ENCODE measurements at places on chromosomes 2 and 18.

DNA sequence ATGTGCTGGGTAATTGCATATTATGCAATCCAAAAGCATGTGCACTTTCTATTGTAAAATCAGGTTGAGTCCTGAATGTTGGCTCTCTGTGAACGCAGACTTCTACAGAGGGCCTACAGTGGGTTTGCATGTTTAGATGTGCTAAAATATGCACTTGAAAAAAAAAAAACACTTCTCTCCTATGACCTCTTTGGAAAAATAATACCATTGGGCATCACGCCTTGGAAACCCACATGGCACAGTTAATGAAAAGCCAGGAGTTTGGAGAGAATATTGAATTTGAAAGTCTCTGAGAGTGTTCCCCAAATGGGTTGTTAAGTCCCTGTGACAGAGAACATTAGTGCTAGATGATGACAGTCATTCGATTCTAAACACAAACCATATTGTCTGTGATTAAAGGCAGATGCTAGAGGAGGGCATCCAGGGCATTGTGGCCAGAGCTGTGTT is 710.4 kb upstream of the PIK3C3 start:
- no peak for DNase-seq

DNA sequence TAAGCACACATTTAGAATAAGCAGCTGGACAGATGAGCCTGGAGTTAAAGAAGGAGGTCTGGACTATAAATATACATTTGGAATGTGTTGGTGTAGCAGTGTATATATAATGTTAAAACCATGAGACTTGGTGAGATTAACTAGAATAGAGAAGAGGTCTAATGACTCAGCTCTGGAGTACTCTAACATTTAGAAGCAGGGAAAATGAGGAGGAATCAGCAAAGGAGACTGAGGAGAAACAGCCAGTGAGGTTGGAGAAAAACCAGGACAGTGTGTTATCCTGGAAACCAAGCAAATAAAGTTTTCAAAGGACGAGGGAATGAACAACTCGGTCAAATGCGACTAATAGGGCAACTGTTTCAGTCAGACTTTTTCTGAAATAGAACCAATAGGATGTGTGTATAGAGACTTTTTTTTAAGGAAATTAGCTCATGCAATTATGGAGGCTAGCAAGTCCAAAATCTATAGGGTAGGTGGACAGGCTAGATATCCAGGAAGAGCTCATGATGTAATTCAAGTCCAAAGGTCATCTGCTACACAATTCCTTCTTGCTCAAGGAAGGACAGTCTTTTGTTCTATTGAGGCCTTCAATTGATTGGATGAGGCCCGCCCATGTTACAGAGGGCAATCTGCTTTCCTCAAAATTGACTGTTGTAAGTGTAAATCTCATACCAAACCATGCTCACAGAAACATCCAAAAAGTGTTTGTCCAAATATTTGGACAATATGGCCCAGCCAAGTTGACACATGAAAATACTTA is 10.8 kb upstream of the SESTD1 start:
- no peak for DNase-seq

DNA sequence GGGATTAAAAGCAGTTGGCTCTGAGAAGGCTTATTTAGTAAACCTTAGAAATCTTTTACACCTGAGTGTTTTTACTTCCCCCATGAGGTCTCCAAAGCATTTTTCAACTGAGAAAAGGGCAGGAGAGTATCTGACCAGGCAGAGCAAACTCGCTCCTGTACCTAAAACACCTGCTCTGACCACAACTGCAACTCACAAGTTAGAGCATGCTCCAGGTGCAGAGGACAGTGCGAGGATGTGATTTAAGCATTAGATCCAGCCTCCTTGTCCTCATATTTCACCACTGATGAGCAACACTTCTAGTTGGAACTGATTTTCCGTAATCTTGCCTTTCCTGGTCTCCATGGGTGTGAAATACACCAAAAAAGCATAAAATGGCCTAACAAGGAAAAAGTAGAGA is 34.5 kb upstream of the TBC1D8 start:
- no peak for DNase-seq

- DNase-seq: no peak
Observed at GRCh38 chr2:154995361-154995760, 296.9 kb downstream of the KCNJ3 start.

- DNase-seq: no peak
Observed at GRCh38 chr18:71212222-71212621, 923.4 kb downstream of the SOCS6 start.

DNA sequence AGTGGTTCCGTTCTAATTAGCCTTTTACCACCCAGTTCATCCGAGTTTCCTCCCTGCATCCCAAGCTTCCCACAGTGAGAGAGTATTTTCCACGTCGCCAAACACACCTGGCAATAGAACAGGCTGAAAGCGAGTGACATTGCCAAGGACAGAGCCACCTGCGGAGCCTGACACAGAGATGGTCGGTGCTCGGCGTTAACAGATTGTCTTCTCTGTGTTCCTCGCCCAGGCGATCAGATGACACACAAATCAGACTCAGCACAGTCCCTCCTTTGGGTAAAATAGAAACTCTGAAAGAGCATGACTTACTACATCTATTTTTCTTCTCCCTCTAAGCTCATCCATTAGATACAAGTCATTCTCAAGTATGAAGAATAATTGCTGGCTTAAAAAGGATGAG is 107.7 kb downstream of the CD226 start:
- DNase-seq: no peak

GRCh38 chr2:165793779-165794535 is at the start of gene GALNT3:
GALNT3 (minus strand) TSS chr2:165794247; CDS start chr2:165770700, 23,547 bp downstream.
- DNase-seq: no peak

DNA sequence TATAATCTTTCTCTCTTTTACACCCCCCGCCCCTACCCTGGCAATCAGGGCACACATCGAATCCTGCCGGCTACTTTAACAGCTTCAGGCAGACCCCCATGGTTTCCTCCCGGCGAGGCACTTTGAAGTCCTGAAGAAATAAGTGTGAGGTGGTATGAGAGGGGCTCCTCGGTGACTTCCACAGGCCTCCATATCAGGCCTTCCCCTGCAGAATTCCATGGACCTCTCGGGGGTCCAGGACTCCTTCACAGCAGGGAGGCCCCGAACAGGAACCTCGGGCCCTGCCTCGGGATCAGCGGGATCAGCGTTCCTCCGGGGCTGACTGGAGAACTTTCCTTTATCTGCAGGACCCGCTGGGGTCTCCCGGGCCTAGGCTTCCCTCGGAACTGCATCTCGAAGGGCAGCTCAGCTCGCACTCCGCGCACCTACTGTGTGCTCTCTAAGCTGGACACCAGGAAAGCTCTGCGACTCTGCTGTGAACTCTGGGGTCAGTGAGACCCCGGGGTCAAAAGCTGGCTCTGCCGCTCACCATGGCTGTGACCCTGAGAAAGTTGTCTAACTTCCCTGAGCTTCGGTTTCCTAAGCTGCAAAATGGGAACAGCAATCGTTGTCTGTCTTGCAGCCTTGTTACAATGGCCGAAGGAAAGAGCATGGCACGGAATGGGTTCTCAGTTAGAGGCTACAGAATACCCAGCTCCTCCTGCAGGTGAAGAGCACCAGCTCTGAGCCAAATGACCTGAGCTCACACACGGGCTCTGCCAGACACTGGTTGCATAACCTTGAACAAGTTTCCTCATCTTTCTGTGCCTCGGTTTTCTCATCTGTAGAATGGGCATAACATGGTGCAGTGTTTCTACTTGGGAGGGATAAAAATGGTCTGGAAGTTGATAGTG is 97.4 kb upstream of the ID2 start:
- no peak for DNase-seq

All from NCI-H226 (cell line).